ENCODE measurements at places on chromosomes 4 and X.

- DNase-seq = no peak
Observed at GRCh38 chr4:121551881-121552280, 144.9 kb downstream of the ANXA5 start.

DNA sequence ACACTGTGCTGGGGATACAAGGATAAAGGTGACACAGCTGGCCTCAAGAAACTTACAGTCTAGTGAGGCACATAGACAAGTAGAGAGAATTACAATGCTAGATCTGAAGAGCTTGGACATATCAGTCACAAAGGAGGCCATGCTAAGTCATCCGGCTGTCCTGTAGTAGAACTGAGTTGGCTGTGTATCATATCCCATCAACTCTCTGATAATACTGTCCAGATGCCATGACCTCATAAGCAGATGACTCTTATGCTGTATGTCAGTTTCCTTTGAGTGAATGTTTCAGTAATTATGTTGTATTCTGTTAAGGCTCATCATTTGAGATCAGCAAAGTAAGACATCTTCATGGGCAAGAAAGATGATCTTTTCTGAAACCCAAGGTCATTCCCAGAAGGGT is 442.9 kb downstream of the MID1IP1 start:
- no peak for DNase-seq

- DNase-seq = no peak
Observed at GRCh38 chrX:8010105-8010504, 82.9 kb upstream of the PNPLA4 start.

DNA sequence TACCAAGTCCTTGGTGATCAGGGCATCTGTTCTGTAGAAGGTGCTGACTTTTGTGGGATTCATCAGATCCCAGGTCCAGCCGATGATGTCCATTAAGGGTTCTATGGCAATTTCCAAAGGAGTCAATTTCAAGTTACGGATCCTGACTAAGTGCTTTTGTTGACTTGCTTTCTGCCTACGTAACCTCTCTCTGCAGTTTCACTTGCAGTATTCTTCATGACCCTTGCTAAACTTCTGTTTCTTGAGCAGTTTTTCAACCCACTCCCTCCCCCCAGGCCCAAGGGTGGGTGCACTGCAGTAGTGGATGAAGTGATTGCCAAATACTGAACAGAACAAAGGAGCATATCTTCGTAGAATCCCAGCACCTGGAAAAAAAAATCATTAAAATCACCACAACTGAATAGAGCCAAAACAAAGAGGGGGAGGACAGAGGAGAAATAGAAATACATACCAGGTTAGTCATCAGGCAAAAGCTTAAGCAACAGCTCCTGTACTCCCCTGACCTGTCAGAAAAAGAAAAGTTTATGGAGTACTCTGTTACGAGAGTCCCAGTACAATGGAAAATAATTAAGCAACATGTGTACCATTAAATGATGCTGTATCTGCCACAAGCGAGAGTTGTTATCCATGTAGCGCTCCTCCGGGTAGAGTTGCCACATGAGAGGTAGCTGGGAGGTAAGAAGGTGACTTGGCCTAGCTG is 5.8 kb downstream of the CMC4 start:
- no peak for DNase-seq

DNA sequence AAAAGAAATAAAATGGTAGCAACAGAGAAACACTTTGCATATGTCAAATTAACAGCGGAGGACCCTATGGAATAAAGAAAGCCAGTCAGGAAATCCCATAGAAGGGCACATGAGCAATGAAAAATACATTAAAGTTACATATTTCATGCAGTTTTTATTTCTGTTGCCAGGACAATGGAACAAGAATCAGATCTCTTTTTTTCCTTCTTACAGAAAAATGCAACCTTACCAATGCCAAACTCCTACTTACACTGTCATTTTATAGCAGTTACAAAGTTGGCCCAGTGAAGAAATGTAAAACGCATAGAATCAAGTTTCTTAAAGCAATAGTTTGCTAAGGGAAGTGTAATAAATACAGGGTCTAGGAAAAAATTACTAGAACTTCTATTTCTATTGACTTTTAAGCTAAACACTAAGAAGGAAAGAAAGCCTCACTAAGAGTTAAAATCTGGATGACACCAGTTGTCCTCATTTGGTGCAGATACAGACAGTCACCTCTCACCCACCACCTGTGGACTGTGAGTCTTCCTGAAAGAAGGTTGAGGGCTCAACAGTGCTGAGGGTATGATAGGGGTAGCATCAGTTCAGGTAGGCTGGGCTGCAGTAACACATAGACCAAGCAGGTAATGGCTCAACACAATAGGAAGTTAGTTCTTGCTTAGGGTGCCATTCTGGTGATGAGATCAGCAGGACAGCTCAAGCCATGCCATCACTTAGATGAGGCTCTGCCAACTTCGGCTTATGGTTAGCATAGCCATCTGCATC is 224.6 kb downstream of the ANAPC10 start:
- DNase-seq = no peak

Data from CD4-positive, alpha-beta T cell treated with Interleukin-21 for 1 hour (primary cell).